ENCODE measurements at places on chromosomes 2 and 18. TPM values are rescaled to one million over a fixed set of nuclear protein-coding genes. Genes with fewer than 3 reads are reported as not detected.

Gene CYB5A
- 73.5 TPM for total RNA-seq

Gene PPP1R1C
- 14.5 TPM for total RNA-seq

Gene ST8SIA5
- 6.7 TPM for total RNA-seq

Gene VWA3B
- not detected for total RNA-seq

Gene TUBA4B
- not detected for total RNA-seq

Gene CTNNA2
- total RNA-seq = not detected

Measured in right atrium auricular region (tissue), 2 donors.